OCI-M1 (cell line): ENCODE measurements at places on chromosomes 5 and 9.
A peak's percentile ranks its signal among the peaks of the same experiment; 100 is the strongest.

- DNase-seq, result no peak
Measured at GRCh38 chr5:134120386-134121138, 6.1 kb downstream of the TCF7 start.

DNA sequence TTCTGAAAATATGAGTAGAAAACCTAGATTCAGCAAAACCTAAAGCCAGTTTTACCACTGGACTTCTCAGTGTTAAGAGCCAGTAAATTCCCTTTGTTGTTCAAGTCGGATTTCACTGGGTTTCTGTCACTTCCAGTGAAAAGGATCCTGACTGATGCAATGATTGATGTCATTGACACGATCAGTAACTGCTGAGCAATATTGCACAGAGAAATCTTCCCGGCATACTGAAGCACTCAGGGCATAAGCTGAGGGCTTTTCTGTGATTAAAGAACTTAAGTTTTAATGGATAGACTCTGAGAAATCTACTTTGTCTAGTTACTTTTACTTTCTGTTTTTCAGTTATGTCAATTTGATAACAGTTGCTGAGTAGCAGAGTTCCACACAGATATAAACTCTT lies 61.9 kb downstream of the DENND1A start:
- DNase-seq, result peak; percentile 81

DNA sequence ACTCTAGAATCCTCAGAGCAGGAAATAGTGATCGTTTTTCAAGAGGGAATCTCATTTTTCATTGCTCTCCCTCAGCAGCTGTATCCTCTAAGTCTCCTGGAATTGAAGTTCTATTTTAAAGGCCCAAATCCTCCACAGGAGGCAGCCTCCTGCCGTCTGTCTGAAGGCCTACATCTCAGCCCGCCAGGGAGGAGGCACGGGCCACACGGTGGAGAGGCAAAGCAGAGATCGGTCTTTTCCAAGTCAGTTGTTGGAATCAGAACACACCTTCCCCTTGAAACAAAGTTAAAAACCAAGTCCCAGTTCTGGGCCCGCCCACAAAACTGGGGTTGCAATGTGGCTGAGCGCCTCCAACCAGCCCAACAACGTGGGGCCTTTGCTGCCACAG lies 68.7 kb downstream of the RAPGEF1 start:
- no peak for DNase-seq

GRCh38 chr5:114339108-114339507 lies 22.8 kb upstream of the KCNN2 start:
- no peak for DNase-seq

DNA sequence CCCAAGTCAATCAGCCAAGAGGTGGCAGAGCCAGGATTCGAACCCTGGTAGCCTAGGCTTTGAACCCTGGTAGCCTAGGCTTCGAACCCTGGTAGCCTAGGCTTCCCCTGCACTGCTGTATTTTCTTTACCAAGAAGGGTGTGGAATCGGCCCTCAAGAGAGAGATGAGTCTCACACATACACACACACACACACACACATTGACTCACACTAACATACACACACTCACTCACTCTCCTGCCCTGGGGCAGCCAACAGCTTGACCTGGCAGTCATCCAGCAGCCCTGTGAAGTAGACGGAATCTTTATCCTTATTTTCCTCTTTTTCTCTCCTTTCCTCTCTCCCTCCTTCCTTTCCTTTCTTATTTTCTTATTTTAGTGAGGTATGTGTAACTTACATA lies 55.4 kb upstream of the RPL26L1 start:
- no peak for DNase-seq

DNA sequence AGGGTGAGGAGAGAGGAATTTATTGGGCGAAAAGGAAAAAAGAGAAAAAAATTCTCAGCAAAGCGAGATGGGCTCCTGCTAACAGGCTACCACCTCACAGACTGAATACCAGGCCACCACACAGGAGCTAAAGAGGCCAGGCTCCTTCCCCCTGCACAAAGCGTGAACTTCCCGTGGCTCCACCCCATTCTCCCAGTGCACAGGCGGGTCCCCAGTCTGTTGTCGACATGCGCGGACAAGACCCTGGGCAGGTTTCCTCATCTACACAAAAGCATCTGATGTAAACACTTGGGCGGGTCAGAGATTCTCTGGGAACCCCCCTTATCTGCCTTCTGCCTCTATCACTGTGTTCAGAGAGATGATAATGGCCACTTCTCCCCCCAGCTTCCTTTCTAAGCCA lies 34.2 kb downstream of the IL31RA start:
- no peak for DNase-seq

DNA sequence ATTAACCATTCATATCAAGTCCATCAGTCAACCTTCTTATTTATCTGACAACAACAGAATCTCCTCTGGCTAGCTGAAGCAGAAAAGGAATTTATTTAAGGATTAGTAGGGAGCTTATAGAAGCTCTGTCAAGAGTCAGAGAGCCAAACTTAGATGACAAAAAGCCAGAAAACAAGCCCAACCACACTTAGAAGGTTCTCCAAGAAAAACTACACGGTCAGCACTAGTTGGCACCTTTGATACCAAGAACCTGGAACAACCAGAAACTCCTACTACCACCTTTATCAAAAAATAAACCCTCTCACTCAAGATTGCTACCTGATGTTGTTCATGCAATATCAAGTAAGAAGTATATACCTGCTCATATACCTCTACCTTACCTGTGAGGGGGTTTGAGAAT lies 36.9 kb downstream of the RANBP6 start:
- DNase-seq, result no peak

DNA sequence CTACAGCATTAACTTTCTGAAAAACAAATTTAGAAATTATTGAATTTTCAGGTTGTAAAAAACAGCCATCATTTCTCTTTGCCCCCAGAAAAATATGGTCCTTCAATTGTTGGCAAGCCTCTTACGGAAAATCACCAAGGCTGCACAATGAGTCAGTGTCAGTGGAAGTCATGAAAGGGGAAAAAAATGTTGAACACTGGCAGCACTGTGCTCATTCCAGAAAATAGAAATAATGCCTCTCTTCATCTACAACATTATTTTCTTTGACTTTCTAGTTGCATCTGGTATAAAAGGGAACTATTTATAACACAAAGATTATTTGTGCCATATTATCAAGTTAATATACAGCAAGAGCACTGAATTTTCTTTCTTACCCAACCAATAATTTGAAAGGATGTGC lies 26.7 kb upstream of the STK32A start:
- no peak for DNase-seq

DNA sequence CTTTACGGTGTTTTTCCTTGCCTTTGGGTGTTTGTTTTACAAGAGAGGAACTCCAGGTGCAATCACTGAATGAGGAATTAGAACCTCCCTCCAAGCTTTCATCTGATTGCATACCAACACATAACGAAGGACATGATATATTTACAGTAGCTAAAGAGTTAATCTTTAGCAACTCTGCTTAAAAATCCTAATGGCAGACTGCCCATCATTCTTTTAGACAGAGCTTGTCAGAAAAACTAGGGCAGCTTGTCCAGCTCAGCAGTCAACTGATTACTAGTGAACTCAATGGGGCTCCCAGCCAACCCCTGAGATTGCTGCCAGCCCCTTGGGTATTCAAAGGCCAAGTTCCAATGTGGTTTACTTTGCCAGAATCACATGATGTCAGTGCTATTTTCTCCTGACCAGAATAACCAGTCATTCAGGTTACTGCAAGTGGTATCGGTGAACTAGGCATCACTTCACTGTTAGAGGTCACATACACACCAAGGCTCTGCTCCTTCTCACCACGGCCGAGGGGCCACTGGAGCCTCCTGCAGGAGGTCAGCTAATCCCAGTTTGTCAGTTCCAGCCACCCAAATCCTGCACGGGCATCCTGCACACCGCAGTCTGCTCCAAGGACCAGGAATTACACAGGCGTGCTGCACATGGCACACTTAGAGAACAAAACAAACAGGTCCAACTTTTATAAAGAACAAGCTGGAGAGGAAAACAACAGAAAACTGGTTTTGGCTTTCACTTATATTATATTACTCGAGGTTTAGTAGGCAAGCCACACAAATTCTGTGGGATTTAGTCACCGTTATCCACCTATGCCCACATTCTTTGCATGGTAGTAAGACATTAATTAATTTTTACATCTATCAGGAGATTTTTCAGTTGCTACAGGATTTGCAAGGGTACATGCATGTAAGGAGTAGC lies 62.5 kb downstream of the NFIB start:
- DNase-seq, result no peak

- DNase-seq, result no peak
Measured at GRCh38 chr9:112617371-112617770, 100.5 kb downstream of the INIP start.

DNA sequence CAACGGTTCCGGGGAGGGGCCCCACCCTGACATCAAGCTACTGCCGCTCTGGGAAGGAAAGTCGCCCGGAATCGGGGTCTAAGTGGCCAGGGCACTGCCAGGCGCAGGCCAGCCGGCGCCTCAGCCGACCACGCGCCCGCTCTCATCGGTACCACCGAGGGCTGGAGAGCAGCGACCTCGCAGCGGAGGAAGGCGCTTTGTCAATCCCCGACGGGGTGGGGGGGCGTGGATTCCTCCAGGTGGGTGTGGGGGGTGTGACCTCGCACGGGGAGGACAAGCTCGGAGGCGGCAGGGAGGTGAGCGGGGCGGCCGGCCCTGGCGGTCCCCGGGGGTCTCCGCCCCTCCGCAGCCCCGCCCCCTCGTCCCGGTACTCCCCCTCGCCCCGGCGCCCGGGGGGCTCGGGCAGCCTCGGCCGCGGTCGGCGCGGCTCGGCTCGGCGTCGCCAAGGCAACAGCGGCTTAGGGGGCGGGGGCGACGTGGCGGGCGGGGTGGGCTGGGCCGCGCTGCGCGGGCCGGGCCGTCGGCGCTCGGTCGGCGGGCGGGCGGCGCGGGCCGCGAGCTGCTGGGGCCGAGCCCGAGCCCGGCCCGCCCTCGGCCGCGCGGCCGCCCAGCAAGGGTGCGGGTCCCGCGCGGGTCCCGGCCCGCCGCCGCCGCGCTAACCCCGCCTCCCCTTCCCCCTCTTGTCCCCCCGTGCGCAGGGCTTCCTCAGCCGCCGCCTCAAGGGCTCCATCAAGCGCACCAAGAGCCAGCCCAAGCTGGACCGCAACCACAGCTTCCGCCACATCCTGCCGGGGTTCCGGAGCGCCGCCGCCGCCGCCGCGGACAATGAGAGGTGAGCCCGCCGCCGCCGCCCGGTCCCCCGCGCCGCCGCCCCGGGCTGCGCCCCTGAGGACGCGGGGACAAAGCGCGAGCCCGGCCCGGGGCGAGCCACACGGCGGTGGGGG lies 47.5 kb downstream of the DAB2IP start:
- DNase-seq, result no peak

GRCh38 chr9:11338130-11338529 lies 725.3 kb upstream of the PTPRD start:
- peak; percentile 88 for DNase-seq

GRCh38 chr9:110050925-110051355 lies 157.0 kb downstream of the C9orf152 start:
- peak; percentile 59 for DNase-seq

GRCh38 chr9:120394058-120394669 lies 185.8 kb downstream of the CDK5RAP2 start:
- DNase-seq, result no peak

- no peak for DNase-seq
Measured at GRCh38 chr9:91578911-91579310, 155.3 kb upstream of the NFIL3 start.

GRCh38 chr9:14323083-14323971 lies 9.4 kb upstream of the NFIB start:
- DNase-seq, result no peak

- no peak for DNase-seq
Measured at GRCh38 chr5:144088206-144089064, 82.0 kb downstream of the YIPF5 start.

DNA sequence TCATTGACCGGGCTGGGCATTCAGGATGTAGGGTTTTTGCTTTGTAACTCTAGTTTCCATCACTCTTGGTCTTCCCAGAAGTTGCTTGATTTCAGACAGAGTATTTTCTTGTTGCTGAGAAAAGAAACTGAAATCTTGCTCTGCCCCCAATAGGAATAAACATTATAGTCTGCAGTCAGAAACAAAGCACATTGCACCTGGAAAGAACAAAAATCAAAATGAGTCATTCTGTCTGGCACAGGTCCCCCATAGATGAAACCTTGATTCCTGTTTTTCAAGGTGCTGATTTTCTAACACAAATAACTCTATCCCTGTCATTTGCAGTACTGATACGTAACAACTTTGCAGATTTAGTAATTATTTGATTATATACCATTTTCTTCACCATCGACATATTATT lies 232.1 kb downstream of the FBXO4 start:
- no peak for DNase-seq

- no peak for DNase-seq
Measured at GRCh38 chr5:113520899-113521298, 7.4 kb downstream of the YTHDC2 start.

- DNase-seq, result no peak
Measured at GRCh38 chr5:4584982-4585381, 555.1 kb upstream of the ADAMTS16 start.

- DNase-seq, result no peak
Measured at GRCh38 chr9:104326912-104327311, 177.2 kb upstream of the OR13F1 start.

DNA sequence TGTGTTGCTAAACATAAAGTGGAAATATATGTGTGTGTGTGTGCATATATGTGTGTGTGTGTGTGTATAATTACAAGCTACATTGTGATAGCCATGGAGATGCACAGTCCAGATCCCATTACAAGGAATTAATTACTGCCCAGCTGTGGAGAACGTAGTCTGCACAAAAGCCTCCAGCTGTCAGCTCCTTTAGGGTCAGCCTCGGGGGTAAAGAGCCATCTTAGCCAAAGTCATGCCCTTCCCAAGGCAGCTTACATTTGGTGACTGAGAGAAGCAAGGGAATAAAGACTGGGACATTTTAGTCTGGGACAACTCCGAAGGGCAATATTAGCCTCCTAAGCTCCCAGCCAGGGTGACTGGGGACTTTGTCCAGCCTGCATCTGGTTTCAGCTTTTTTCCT lies 21.9 kb upstream of the FOCAD start:
- no peak for DNase-seq

GRCh38 chr5:116885825-116886224 lies 311.2 kb upstream of the SEMA6A start:
- DNase-seq, result no peak

DNA sequence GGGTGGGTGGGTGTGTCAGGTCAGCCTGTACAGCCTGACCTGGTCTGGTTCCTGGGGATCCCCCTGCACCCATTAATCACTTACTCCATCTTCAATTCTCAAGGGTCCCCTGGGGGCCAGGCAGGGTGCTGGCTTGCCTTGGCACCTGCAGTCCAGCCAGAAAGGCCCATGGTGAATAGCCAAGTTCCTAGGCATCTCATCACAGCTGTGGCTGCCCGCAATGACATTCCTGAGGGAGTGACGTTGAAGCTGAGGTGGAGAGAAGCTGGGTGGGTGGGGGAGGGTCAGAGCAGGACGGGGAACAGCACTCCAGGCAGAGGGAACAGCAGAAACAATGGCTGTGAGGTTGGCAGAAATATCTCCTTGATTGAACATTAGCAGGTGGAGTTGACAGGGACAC lies 10.6 kb downstream of the HMCN2 start:
- DNase-seq, result no peak
